WTC11 (cell line): ENCODE measurements at places on chromosomes 7 and 10. TPM values are rescaled to one million over a fixed set of nuclear protein-coding genes. Genes with fewer than 3 reads are reported as not detected.

The AKR1B15 gene
- total RNA-seq = not detected in 3 replicates

The CLDN3 gene
- 20.7 to 35.1 TPM (median 34.8 TPM) in 3 replicates for total RNA-seq

The PYROXD2 gene
- 7.0 to 8.6 TPM (median 8.1 TPM) in 3 replicates for total RNA-seq

The PALD1 gene
- total RNA-seq = 36.1 to 43.6 TPM (median 38.5 TPM) in 3 replicates

The MMD2 gene
- total RNA-seq = 0.09 TPM in 1 of 3 replicates, not detected in the others

The BHLHA15 gene
- total RNA-seq = 2.7 to 3.3 TPM (median 2.8 TPM) in 3 replicates

The GRID1 gene
- 0.21 to 0.50 TPM (median 0.37 TPM) in 3 replicates for total RNA-seq

The LIMK1 gene
- total RNA-seq = 85.4 to 92.1 TPM (median 90.6 TPM) in 3 replicates

The CDHR3 gene
- 18.3 to 19.1 TPM (median 18.9 TPM) in 3 replicates for total RNA-seq

The ATOH7 gene
- 0.30 to 0.44 TPM (median 0.31 TPM) in 3 replicates for total RNA-seq

The CRHR2 gene
- total RNA-seq = 0.09 to 0.25 TPM (median 0.22 TPM) in 3 replicates

The AASS gene
- 308 to 349 TPM (median 340 TPM) in 3 replicates for total RNA-seq

The PAX2 gene
- 0.09 to 0.21 TPM in 2 of 3 replicates, not detected in the other for total RNA-seq

The FBXL15 gene
- total RNA-seq = 21.6 to 24.6 TPM (median 23.2 TPM) in 3 replicates

The NODAL gene
- total RNA-seq = 41.1 to 57.0 TPM (median 41.5 TPM) in 3 replicates

The ZNF467 gene
- 0.70 to 1.2 TPM (median 0.73 TPM) in 3 replicates for total RNA-seq

The LAMB4 gene
- not detected in 3 replicates for total RNA-seq

The GDF2 gene
- total RNA-seq = not detected in 3 replicates

The NPC1L1 gene
- 0.15 to 0.18 TPM (median 0.16 TPM) in 3 replicates for total RNA-seq

The VWDE gene
- total RNA-seq = 21.0 to 25.1 TPM (median 23.1 TPM) in 3 replicates

The NKX1-2 gene
- 30.8 to 57.7 TPM (median 31.0 TPM) in 3 replicates for total RNA-seq

The TMEM178B gene
- 18.0 to 22.3 TPM (median 20.4 TPM) in 3 replicates for total RNA-seq

The OR2F1 gene
- not detected in 3 replicates for total RNA-seq

The KLF14 gene
- not detected in 3 replicates for total RNA-seq
